Thyroid gland (tissue), 4 donors: ENCODE measurements at places on chromosomes 1 and 21. TPM values are rescaled to one million over a fixed set of nuclear protein-coding genes. Genes with fewer than 3 reads are reported as not detected.

GRCh38 chr1:21269461-21270085 lies 20.7 kb downstream of the ECE1 start:
- DNase-seq: peak; percentile 21

DNA sequence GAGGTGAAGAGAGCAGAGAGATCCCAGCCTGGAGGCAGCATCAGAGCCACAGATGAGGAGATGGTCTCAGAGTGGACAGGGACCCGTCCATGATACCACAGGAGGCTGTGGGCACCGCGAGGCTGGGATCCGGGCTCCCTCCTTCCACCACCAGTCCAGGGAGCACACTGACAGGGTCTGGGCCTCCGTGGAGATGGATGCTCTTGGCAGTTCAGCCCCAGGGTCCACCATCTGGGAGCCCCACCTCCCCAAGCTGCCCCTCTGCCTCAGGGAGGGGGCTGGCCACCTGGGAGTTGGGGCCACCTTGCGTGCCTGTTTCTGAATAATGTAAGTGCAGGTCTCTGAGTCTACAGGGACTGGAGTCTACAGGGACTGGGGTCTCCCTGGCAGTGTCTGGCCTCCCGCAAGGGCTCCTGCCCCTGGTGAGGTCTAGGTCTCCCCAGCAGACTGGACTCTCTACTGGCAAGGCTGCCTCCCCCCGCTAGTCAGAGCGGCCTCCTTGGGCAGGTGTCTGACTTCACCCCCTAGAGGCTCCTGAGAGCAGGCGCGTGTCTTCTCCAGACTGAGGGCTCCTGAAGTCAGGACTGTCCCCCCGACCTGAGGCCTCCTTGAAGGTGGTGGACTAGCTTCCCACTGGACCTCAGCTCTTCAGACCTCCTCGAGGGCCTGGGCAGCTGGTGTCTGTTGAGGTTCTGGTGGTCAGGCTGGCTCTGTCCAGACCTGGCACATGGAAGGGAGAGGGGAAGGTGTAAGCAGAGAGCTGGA lies 218.5 kb downstream of the PTPRU start:
- DNase-seq: no peak

- peak; percentile 73 for DNase-seq
Observed at GRCh38 chr1:16187748-16188401, 24.6 kb downstream of the ARHGEF19 start.

FLAD1 gene
- total RNA-seq: 37.9 TPM

TPR gene
- total RNA-seq: 103 TPM

- no peak for DNase-seq
Observed at GRCh38 chr21:31443736-31444521, 99.9 kb upstream of the TIAM1 start.

- peak; percentile 54 for DNase-seq
Observed at GRCh38 chr1:48202030-48202752, 20.3 kb upstream of the SLC5A9 start.

- DNase-seq: no peak
Observed at GRCh38 chr1:36693603-36694002, 210.9 kb upstream of the CSF3R start.

- DNase-seq: no peak
Observed at GRCh38 chr1:37919277-37919676, 27.6 kb downstream of the INPP5B start.

LCE1B gene
- not detected for total RNA-seq
